ENCODE measurements at places on chromosomes 4 and X. TPM values are rescaled to one million over a fixed set of nuclear protein-coding genes. Genes with fewer than 3 reads are reported as not detected.

Gene TEX11
- polyA plus RNA-seq: 0.04 TPM

Gene GNRHR
- polyA plus RNA-seq: 0.81 TPM

Gene BMP2K
- polyA plus RNA-seq: 27.8 TPM

DNA sequence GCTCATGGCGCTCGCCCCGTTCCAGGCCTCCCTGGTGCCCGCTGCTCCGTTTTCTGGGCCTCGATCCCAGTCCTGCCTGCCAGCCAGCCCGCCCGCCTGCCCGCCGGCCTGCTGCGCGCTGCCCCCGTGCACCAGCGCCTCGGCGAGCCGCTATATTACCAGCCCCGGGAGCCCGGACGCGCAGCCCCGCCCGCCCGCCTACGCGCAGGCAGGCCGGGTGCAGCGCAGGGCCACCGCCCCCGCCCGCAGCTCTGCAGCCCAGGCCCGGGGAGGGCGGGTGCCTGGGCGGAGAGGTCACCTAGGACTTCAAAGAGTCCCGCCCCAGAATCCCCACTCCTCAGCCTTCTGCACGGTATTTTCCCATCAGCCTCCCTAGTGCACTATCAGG, at the start of gene MAOB:
MAOB (minus strand) TSS at position 157 of the 388 bp plus-strand sequence; CDS start at position 6, 151 bp downstream.
- no peak for DNase-seq
